HFFc6 (cell line): ENCODE measurements at places on chromosomes 2 and 18. TPM values are rescaled to one million over a fixed set of nuclear protein-coding genes. Genes with fewer than 3 reads are reported as not detected.

Gene CNTNAP5
- not detected in 3 replicates for total RNA-seq

Gene ALK
- not detected in 3 replicates for total RNA-seq

Gene OR6B2
- not detected in 3 replicates for total RNA-seq

Gene BOLL
- total RNA-seq = not detected in 3 replicates

Gene SCN7A
- not detected in 2 replicates for total RNA-seq

Gene ERBB4
- not detected in 3 replicates for total RNA-seq

Gene ANKRD62
- not detected in 2 replicates for total RNA-seq

Gene C18orf54
- total RNA-seq = 4.4 to 7.7 TPM (median 7.5 TPM) in 3 replicates

Gene CYP1B1
- 0.17 TPM in 1 of 3 replicates, not detected in the others for total RNA-seq

Gene CCDC178
- not detected in 2 replicates for total RNA-seq

- no peak for DNase-seq
Measured at GRCh38 chr2:144086965-144087364, 433.0 kb downstream of the ZEB2 start.

- DNase-seq = no peak
Measured at GRCh38 chr2:195824478-195824877, 167.5 kb downstream of the SLC39A10 start.

DNA sequence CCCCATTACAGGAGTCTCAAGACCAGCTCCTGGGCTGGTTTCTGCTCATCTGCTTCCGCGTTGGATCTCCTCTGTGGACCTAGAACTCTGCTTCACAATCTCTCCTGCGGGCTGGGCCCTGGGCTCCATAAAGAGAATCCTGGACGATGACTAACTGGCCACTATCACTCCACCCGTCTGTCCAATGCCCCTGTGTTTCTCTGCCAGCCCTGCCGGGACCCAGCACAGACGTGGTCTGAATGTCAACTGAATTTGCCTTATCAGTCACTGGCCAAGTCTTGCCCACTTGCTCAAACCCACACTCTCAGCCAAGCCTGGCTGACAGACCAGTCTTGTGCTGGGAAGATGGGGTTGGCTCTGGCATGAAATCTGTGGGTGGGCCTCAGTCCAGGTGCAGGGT, 17.4 kb downstream of the KIF3C start:
- DNase-seq = no peak

DNA sequence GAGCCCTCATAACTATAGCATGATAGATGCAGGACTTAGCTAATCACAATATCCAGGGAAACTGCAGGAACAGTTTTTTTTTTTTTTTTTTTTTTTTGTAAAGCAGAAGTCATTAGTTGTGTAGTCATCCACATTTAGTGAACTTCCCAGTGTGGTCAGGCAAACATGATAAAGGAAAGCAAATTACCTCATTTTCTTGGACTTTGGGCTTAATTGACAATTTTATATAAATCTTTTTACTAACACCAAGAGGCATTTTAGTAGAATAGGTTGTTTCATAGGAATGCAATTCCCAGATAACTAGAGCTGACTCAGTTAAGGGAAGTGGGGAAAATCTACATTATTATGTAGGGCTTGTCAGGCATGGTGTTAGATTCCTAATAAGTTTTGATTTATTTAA, 142.7 kb upstream of the GCFC2 start:
- DNase-seq = no peak

GRCh38 chr18:23380817-23381216, 72.3 kb upstream of the RIOK3 start:
- DNase-seq = no peak

DNA sequence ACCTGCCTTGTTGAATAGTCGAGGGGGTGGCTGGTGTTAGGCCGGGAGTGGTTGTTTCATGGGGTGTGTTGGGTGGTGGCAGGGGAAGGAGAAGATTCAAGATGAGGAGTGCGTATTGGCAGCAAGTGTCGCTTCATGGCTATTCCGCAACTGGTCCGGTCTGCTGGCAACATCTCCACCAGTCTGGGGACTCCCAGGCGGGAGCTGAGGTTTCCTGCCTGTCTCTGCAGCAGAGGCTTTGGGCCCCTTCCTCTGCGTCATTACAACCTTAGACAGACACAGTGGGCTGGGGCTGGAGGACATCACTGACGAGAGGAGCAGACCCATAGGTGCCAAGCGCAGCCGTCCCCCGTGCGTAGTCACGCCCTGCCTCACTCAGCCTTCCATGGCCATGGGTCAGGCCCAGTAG, 64.0 kb upstream of the MCFD2 start:
- no peak for DNase-seq

DNA sequence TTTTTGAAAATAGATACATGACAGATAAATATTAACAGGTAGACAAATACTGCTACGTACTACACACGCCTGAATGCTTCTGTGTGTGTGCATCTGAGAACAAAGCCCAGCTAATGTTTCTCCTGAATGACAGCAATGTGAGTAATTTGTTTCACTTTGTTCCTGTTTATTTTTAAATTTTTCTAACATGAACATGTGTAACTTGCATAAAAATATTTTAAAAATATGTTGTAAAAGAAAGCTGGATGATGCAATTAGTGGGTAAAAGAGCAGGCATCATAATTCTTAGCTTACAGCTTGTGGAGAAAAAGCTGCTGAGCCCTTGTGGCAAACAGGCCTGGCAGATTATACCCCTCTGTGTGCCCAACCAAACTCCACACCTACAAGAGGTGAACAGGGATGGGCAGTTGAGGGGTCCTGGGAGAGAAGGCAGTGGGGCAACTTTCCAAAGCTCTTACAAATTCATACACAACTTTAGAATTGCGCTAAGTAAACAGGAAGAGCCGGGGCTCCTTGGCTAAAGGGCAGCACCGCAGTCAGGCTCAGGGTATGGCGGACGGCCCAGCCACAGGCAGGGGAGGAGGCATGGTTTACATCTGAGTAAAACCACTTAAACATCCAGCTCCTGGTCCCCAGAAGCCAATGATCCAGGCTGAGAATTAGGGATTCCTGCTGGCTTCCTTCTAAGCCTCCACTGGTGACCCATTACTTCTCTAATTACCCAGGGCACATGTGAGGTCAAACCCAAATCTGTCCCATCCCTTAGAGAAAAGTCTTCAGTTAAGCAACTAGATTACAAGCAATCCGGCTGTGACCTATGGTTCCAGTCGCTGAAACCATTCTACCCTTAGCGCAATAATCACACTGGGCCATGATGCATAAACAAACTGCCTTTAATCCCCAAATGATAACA, 14.0 kb downstream of the PXDN start:
- peak; percentile 82 for DNase-seq

DNA sequence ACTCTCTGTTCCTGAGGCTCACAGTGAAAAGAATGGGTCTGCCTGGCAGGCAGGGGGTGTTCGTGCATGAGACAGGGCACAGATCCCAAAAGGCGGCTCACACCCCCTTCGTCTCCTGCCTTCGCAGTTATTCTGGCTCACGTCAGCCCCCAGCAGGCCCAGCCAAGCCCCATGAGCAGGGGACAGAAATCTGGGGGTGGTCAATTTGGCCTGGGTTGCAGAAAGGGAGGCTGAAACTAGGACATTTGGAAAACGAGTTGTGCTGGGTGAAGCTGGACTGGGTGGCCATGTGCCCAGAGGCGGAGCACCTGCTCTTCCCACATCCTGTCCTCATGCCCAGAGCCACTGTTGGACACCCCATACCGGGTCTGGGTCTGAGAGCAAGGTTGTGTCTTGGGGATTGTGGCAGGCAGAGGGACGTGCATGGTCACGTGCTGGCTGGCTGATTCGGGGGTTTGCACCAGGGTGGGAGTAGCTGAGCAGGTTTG, 99.0 kb upstream of the MCFD2 start:
- no peak for DNase-seq

- DNase-seq = no peak
Measured at GRCh38 chr18:10580215-10580614, 54.4 kb downstream of the NAPG start.

DNA sequence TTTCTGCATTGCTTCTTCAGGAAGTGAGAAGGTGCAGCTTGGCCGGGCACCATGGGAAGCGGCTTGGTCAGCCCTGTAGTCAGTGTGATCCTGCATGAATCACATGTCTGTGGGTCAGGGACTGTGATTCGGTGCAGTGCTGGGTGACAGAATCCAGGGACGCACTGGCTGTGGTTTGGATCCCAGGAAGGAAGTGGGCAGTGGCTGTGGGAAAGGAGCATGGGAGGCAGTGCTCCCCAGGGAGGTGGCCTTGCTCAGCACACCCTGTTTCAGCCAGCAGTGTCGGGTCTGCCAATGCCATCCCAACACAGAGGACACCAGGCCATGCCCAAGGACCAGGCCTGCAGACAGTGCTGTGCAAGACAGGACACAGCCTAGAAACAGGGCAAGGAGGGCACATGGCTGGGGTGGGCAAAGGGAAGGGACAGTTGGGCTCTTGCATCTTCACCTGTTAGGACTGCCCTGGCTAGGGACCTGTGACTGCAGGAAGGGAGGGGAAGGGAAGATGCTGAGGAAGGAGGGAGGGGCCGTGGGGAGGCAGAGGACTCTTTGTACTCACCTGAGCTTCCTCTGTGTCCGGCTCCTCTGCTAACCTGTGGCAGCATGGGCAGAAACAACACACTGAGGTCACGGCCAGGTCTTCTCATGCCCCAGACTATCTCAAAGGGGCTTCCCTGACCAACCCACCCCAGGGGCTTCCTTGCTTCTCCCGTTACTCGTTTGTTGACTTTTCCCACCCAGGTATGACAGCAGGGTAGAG, 37.2 kb upstream of the DNMT3A start:
- DNase-seq = peak; percentile 33

DNA sequence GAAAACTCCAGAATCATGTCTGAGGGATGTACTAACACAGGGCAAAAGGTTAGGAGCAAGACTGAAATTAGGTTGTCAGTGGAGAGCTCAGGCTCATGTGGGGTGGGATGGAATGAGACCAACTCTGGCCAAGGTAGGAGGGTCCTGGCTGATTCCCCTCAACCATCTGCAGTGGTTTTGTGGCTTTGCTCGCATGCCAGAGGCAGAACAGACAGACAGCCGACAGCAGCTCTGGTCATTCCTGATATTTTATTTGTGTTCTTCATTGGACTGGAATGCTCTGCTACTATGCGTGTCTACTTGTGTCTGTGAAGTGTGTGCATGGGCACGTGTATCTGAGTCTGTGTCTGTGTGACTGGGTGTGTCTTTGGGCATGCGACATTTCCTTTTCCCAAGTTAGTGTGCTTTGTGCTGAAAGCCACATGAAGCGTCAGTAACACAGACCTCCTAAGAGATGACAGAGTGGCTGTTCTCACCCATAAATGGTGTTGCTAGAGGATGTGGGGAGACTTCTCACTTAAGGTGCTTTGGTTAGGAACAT, 239.5 kb downstream of the CNTNAP5 start:
- DNase-seq = no peak

GRCh38 chr2:55088400-55088799, 38.1 kb upstream of the RTN4 start:
- DNase-seq = no peak

- DNase-seq = no peak
Measured at GRCh38 chr2:233297076-233297475, 10.5 kb upstream of the SAG start.

- no peak for DNase-seq
Measured at GRCh38 chr18:75507636-75508035, 80.1 kb upstream of the SMIM21 start.

- DNase-seq = no peak
Measured at GRCh38 chr2:28155627-28156026, 237.0 kb upstream of the FOSL2 start.

DNA sequence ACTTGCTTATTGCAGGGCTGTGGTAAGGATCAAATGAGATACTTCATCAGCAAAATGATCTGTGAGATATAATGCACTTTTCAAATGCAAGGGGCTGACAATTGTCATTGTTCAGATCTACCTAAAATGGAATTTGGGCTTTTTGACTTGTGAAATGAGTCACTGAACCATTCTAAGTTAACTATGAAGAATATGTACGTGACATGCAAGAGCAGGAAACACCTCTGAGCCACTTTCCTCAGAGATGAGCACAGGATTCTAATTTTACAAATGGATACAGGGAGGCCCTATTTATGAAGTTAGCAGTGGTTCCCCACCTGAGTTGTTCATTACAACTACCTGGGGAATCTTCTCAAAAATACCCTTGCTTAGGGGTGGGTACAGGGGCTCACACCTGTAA, 26.7 kb downstream of the CTLA4 start:
- no peak for DNase-seq

DNA sequence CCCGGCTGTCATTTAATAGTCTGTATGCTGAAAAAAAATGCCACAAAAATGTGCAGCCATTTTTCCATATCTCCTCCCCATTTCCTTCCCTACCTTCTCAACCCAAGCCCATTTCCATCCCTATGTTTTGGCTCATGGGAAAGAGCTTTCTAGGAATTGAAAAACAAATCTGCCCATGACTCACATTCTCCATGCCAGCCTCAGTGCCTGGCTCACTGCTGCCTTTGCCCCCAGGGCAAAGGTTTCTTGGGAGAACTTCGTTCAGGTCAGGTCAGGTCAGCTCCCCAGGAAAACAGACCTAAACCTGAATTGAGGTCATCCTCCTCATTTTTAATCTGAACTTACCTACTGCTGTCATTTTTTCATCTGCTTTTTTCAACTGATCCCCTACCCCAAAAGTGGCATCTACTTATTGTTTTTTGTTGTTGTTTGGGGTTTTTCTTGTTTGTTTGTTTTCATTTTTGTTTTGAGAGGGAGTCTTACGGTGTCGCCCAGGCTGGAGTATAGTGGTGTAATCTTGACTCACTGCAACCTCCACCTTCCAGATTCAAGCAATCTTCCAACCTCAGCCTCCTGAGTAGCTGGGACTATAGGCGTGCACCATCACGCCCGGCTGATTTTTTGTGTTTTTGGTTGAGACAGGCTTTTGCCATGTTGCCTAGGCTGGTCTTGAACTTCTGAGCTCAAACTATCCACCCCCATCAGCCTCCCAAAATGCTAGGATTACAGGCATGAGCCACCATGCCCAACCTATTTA, 66.7 kb downstream of the FECH start:
- no peak for DNase-seq

DNA sequence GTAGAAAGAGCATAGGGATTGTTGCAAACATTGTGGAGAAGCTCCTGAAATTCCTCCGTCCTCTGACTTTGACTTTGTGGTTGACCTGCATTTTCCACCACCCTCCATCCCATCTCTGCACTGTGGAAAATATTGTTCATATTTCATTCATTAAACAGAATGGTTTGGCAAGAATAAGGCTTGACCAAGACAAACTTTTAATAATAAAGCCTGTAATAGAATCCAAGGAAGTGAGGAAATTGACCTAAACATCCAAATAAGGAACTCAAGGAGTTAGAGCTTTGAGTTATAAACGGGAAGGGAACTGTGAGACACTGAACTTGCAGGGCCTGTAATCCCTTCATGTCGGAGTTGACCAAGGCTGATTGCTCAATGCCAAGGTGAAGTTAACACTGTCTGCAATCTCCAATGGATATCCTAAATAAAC, 115.2 kb downstream of the GFPT1 start:
- no peak for DNase-seq

DNA sequence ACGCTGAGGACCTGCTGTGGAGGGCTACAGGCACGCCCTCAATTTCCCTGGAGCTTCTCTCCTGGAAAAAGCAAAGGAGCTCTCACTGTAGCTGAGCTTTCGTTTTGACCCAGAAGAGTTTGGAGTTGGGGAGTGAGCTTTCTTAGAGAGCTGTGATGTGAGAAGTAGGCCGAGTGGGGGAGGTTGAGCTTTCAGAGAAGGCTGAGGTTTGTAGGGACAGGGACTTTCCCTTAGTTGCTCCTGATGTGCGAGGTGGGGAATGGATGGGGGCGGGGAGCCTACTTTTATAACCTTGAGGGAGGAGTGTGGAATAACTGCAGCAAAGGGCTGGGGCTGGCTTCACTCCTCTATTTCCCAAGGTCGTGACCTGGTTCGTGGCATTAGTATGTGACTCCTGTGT, 47.1 kb downstream of the ZNF532 start:
- no peak for DNase-seq
